Body of pancreas (tissue), 4 donors: ENCODE measurements at places on chromosomes 13 and 19.

GRCh38 chr19:22545751-22546150 is 88.4 kb upstream of the ZNF492 start:
- no peaks in the 10 kb centered on the region for H3K27me3 ChIP-seq
- DNase-seq: peak; percentile 84
- H3K27ac ChIP-seq: no peak overlapping the region
- no peak overlapping the region for H3K4me3 ChIP-seq
- no peaks in the 10 kb centered on the region for H3K36me3 ChIP-seq

GRCh38 chr19:47100290-47100689 is 13.3 kb downstream of the ZC3H4 start:
- no peaks in the 10 kb centered on the region for H3K36me3 ChIP-seq
- no peak for DNase-seq
- no peak overlapping the region for H3K4me3 ChIP-seq
- no peak overlapping the region for H3K27ac ChIP-seq
- H3K27me3 ChIP-seq: no peaks in the 10 kb centered on the region

DNA sequence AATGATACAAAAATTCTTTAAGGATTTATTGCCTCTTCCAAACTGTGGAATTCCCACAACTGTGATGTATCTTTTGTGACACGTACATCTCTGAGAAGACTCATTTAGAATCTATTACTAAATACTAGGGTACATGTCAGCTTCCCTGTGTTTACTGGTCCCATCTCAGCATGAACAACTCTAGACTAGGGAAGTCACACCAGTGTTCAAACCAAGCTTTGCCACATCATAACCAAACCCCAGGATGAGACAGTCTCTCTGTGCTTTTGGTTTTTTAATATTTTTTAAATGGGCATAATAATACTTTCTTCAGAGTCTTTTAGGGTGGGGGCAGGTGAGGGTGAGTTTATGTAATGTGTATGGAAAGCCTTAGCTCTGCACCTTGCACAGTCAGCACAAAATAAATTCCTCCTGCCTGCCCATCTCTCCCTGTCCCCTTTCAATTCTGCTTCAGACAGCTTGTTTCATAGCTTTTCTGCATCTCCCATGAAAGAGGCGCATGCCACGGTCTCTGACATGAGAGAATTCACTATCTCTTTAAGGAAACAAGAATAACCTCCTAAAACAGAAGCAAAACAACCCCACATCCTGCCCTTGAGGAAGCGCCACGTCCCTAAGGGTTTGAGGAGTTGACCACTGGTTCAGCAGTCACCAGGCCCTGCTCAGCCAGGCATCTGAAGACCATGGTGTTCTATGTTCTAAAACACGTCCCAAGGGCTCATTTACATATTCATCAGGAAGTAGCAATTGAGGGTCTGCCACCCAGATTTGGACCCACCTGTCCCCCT is 174.5 kb downstream of the USP12 start:
- no peaks in the 10 kb centered on the region for H3K36me3 ChIP-seq
- no peak for DNase-seq
- no peaks in the 10 kb centered on the region for H3K27me3 ChIP-seq

DNA sequence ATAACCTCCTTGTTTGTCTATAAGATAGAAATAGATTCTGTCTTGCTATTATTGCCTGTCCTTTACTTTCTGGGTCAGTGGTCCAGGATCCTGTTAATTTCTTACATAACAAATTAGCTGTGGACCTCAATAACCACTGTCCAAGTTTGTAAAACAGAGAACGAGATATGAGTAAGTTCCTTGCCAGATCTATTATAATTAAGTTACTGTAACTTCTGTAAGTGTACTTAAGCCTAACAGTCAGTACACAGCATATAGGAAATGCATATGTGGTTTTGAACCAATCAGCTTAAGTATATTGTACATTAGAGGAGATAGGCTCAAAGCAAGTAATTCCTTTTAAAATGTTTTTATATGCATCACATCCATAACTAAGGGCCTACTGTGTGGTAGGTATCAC is 34.9 kb downstream of the HTR2A start:
- no peaks in the 10 kb centered on the region for H3K27me3 ChIP-seq
- DNase-seq: no peak

- H3K27ac ChIP-seq: no peak overlapping the region
- no peak for DNase-seq
- H3K4me3 ChIP-seq: no peak overlapping the region
- H3K4me1 ChIP-seq: peaks cover 28% of the 10 kb centered on the region
- no peaks in the 10 kb centered on the region for H3K27me3 ChIP-seq
These were observed 1.2 kb downstream of the EPS15L1 start for GRCh38 chr19:16470541-16470910.

DNA sequence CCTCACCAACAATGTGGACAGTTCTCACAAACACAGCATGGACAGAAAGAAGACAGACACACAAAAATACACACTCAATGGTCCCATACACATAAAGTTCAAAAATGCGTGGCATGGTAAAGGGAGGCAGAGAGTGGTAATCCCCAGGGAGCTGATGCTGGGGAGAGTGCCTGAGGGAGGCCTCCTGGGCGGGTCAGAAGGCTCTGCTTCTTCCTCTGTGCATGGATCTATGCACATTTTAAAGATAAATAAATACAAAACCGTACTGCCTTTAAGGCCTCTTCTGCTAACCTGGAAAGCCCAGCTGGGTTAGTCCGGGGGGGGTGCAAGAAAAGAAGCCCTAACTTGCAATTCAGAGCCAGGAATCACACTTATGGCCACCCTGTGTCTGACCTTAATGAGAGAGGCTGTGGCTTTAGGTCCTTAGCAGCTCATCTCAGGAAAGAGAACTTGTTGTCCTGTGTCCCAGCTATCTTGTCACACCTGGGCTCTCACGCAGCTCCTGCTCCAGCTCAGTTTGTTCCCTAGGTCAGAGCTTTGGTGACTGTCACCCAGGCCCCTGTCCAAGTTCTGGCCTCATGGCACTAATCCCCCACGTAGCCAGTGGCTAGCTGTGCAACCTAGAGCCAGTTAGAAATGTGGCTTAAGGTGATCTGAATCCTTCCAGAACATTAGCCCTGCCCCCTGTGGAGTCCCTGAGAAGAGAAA is 28.5 kb downstream of the POP4 start:
- no peaks in the 10 kb centered on the region for H3K27me3 ChIP-seq
- H3K4me1 ChIP-seq: no peaks in the 10 kb centered on the region
- no peak overlapping the region for H3K27ac ChIP-seq
- no peak for DNase-seq
- no peaks in the 10 kb centered on the region for H3K36me3 ChIP-seq
- no peak overlapping the region for H3K4me3 ChIP-seq

GRCh38 chr13:59043016-59043415 is 1120.7 kb downstream of the DIAPH3 start:
- no peak for DNase-seq
- no peaks in the 10 kb centered on the region for H3K27me3 ChIP-seq
- H3K36me3 ChIP-seq: no peaks in the 10 kb centered on the region
- H3K4me1 ChIP-seq: no peaks in the 10 kb centered on the region
- no peak overlapping the region for H3K27ac ChIP-seq

GRCh38 chr19:57099199-57099661 is 20.6 kb upstream of the USP29 start:
- no peaks in the 10 kb centered on the region for H3K27me3 ChIP-seq
- H3K27ac ChIP-seq: no peak overlapping the region
- no peak overlapping the region for H3K4me3 ChIP-seq
- H3K36me3 ChIP-seq: no peaks in the 10 kb centered on the region

DNA sequence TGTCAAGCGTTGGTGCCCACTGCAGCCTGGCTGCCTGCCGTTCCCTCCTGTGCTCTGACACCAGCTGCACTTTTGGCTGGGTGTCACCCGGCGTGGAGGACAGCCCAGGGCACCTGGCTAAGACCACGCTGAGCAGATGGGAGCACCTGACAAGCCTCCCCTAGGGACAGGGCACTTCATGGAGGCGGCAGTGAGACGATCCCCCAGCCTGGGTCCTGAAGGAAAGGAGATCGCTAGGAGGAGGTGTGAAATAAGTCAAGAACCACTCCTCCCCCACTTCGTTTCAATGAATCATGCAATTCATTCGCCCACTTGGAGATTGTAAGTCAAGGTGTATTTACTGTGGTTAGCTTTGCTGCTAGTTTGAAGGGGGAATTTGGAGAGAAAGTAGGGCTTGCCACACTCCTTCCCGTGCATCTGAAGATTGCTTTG is 38.8 kb downstream of the VSTM2B start:
- peak; percentile 66 for DNase-seq
- H3K4me3 ChIP-seq: no peak overlapping the region
- H3K4me1 ChIP-seq: peaks cover 5% of the 10 kb centered on the region
- no peaks in the 10 kb centered on the region for H3K27me3 ChIP-seq
- no peak overlapping the region for H3K27ac ChIP-seq
- H3K36me3 ChIP-seq: no peaks in the 10 kb centered on the region

DNA sequence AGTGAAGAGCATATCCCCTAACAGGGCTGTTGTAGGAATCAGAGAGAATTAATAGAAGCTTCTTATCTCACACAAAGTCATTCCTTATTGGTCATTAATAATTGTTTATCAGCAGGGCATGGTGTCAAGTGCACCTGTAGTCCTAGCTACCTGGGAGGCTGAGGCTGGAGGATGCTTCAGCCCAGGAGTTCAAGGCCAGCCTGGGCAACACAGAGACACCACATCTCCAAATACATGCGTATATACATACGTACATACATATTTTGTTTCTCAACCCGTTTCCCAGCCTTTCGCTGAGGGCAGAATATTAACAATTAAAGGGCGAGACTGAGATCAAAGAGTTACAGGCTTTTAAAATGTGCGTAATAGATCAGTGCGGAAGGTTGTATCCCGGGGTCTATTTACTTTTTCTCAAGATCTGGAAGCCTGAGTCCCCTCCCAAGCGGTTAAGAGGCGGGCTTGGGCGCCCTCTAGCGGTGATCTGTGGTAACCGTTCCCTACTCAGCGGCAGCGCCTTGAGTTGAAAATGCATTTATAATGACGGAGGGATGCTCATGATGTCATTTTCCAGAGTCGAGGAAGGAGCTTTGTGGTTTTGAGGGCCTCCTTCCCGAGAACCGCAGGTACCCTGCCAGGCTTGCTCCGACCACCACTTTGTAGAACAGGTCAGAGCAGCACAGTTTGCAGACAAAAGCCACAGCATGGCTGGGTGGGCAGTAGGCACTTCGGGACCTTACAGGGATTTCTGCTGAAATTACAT is 169.6 kb upstream of the GPR12 start:
- no peaks in the 10 kb centered on the region for H3K36me3 ChIP-seq
- no peak overlapping the region for H3K27ac ChIP-seq
- H3K4me3 ChIP-seq: no peak overlapping the region
- DNase-seq: peak; percentile 71
- no peaks in the 10 kb centered on the region for H3K27me3 ChIP-seq

- no peak overlapping the region for H3K4me3 ChIP-seq
- no peak overlapping the region for H3K27ac ChIP-seq
- H3K4me1 ChIP-seq: peaks cover 6% of the 10 kb centered on the region
- DNase-seq: no peak
- H3K36me3 ChIP-seq: no peaks in the 10 kb centered on the region
- H3K27me3 ChIP-seq: no peaks in the 10 kb centered on the region
These were observed 900.2 kb downstream of the DIAPH3 start for GRCh38 chr13:59263531-59263930.

- DNase-seq: no peak
- no peaks in the 10 kb centered on the region for H3K4me1 ChIP-seq
- no peaks in the 10 kb centered on the region for H3K36me3 ChIP-seq
These were observed 146.3 kb upstream of the WASF3 start for GRCh38 chr13:26411206-26411605.

DNA sequence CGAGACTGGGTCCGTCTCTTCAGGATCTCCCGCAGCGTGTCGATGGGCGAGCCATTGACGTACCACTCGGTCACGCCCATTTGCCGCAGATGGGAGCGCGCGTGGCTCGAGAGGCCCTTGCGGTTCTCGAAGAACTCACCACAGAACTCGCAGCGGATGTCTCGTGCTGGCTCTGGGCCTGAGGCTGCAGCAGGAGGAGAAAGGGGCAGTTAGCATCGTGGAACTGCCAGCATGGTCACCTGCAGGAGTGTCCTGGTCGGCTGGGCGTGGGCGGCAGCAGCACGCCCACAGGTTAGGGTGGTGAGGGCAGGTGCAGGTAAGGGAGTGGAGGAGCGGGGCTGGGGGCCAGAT is 8.5 kb upstream of the AKAP8L start:
- no peak overlapping the region for H3K4me3 ChIP-seq
- no peak for DNase-seq
- H3K36me3 ChIP-seq: peaks cover 11% of the 10 kb centered on the region
- no peak overlapping the region for H3K27ac ChIP-seq

DNA sequence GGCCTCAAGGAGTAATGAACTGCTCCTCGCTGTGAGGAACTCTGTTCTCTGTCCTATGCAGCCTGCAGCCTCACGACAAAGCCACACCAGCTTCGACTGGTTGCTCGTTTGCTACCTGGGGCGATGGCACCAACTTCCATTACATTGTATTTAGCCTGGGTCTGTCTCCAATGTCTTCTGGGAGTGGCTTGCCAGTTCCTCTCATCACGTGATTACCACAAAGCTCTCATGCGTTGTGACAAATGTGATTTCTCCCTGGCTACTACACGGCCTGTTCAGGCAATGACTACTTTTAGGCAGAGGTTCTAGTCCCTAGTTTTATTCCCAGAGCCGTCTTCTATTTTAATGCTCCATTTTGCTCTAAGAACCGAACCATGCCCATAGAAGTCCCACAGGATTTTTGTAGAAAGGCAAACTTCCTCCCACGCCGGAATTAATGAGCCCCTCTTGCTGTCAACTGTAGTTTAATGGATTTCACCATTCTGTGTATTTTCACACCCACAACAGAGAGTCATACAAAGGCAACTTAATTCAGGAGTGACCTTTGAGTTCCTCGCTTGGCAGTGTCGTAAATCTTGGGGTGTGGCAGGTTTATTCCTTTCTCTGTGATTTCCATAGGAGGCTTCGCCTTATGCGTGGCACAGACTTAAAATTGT is 351.9 kb downstream of the EFNB2 start:
- no peaks in the 10 kb centered on the region for H3K36me3 ChIP-seq
- no peak overlapping the region for H3K4me3 ChIP-seq
- H3K4me1 ChIP-seq: no peaks in the 10 kb centered on the region
- H3K27me3 ChIP-seq: no peaks in the 10 kb centered on the region

DNA sequence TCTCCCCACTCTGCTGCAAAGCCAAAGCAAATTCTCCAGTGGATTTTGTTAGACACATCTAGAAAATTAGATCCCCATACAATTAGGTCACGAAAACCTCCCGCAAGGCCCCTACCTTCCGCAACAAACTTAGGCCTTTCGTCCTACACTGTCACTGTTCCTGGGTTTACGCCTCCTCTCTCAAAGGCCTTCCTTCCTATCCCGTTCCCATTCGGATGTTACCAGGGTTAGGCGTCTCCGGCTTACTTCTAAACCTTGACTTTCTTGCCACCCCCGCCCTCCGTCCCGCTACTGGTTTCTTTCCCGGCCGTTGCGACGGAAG is 754 bp downstream of the RNF6 start:
- DNase-seq: no peak
- H3K27ac ChIP-seq: peak overlapping the region; percentile 89
- peak overlapping the region; percentile 64 for H3K4me3 ChIP-seq
- H3K4me1 ChIP-seq: peaks cover 24% of the 10 kb centered on the region
- H3K27me3 ChIP-seq: no peaks in the 10 kb centered on the region
- H3K36me3 ChIP-seq: peaks cover 19% of the 10 kb centered on the region

GRCh38 chr13:32728327-32728726 is 142.1 kb downstream of the PDS5B start:
- H3K4me1 ChIP-seq: peaks cover 4% of the 10 kb centered on the region
- H3K27me3 ChIP-seq: no peaks in the 10 kb centered on the region
- H3K4me3 ChIP-seq: no peak overlapping the region
- no peak for DNase-seq
- no peaks in the 10 kb centered on the region for H3K36me3 ChIP-seq

GRCh38 chr13:80939581-80939980 is 598.7 kb upstream of the SPRY2 start:
- no peak overlapping the region for H3K27ac ChIP-seq
- no peak overlapping the region for H3K4me3 ChIP-seq
- no peaks in the 10 kb centered on the region for H3K27me3 ChIP-seq

- H3K36me3 ChIP-seq: no peaks in the 10 kb centered on the region
- no peaks in the 10 kb centered on the region for H3K27me3 ChIP-seq
- no peak overlapping the region for H3K27ac ChIP-seq
- no peak overlapping the region for H3K4me3 ChIP-seq
- peaks cover 7% of the 10 kb centered on the region for H3K4me1 ChIP-seq
These were observed 20.7 kb downstream of the MAP4K1 start for GRCh38 chr19:38597075-38597474.
